Activated CD4-positive, alpha-beta T cell treated with anti-CD3 and anti-CD28 coated beads for 36 hours (primary cell): ENCODE measurements at places on chromosomes 3 and 15.

DNA sequence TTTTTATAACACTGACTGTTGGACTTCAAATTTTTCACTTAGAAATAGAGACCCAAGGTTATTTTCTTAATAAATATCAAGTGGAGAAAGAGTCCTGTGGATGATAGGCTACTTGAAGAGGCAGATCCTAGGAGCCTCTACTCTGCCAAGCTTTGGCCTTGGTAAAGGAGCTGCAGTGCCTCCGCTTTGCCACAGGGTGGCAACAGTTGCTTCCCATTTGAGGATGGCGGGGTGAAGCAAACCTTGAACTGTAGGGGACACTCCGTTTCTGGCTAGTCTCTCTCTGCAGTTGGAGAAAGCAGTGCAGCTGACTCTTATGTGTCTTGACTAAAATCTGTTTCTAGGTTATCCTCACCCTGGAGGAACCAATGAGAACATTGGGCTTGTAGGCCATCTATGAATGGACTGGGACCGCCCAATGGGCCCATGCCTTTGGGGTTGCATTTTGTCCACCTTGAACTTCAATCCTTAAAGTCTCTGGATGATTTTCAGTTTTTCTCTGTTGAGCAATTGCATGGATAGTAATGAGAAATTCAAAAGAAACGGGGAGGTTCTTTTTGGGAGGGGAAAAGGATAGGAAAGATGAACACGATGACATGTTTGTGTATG lies 9.8 kb downstream of the SCG5 start:
- no peaks in the 10 kb centered on the region for H3K27me3 ChIP-seq

GRCh38 chr15:39115379-39116057 lies 465.4 kb upstream of the THBS1 start:
- H3K27ac ChIP-seq: no peak overlapping the region
- peaks cover 1% of the 10 kb centered on the region for H3K36me3 ChIP-seq
- DNase-seq: no peak
- peaks cover 7% of the 10 kb centered on the region for H3K27me3 ChIP-seq
- H3K4me1 ChIP-seq: no peaks in the 10 kb centered on the region

DNA sequence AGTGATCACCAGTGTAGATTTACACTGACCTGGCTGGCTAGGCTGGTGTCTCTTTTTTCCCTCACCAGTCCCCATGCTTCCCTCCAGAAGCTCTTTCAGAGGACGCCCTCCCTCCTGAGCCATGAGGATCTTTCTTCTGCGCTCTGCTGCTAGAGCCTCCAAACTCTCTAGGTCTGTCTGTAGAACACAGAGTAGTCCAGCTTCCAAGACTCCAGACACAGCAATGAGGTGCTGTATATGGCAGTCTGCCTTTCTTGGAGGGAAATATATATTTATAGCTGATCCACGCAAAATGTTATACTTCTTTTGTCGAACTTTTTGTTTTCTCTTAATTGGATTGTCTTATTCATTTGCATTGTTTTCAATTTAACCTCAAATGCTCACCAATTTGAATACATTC lies 1121.8 kb downstream of the ROBO2 start:
- H3K4me3 ChIP-seq: no peak overlapping the region
- no peak overlapping the region for H3K27ac ChIP-seq
- no peaks in the 10 kb centered on the region for H3K4me1 ChIP-seq
- no peak for DNase-seq
- no peaks in the 10 kb centered on the region for H3K27me3 ChIP-seq

- H3K36me3 ChIP-seq: no peaks in the 10 kb centered on the region
- DNase-seq: no peak
- H3K4me1 ChIP-seq: no peaks in the 10 kb centered on the region
- peaks cover 8% of the 10 kb centered on the region for H3K27me3 ChIP-seq
- no peak overlapping the region for H3K4me3 ChIP-seq
These were observed 173.5 kb downstream of the ABHD5 start for GRCh38 chr3:43863966-43864933.

- H3K4me1 ChIP-seq: peaks cover 2% of the 10 kb centered on the region
- no peak overlapping the region for H3K4me3 ChIP-seq
- H3K36me3 ChIP-seq: peaks cover 45% of the 10 kb centered on the region
- no peak for DNase-seq
- no peak overlapping the region for H3K27ac ChIP-seq
These were observed 28.8 kb downstream of the WHAMM start for GRCh38 chr15:82838096-82838735.

DNA sequence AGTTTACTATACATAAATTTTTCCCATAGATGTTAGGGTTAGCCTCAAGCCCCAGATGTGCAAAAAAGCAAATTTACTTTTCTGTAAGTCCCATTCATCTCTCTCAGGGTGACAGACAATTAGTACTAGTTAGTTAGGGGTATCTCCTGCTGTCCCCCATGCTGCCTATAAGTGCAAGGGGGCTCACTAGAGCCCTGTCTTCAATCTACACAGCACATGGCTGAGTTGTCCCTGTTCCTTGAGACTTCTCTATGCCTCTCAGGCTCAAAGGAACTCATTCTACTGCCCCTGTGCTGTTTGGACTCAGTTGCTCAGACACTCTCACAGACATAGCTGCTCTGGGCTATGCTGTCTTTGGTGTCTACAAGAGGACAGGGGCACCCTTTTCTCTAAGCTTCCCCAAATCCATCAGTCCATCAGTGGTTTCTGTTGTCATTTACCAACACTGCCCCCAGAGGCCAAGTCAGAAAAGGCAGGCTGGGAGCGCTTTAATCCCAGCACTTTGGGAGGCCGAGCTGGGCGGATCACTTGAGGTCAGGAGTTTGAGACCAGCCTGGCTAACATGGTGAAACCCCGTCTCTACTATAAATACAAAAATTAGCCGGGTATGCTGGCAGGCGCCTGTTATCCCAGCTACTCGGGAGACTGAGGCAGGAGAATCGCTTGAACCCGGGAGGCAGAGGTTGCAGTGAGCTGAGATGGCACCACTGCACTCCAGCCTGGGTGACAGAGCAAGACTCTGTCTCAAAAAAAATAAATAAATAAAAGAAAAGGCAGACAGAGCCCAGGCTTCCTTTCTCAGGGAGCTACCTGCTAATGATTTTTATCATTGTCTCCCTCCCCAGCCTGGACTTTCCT lies 31.4 kb upstream of the PRTG start:
- H3K36me3 ChIP-seq: no peaks in the 10 kb centered on the region
- H3K27me3 ChIP-seq: peaks cover 10% of the 10 kb centered on the region
- H3K27ac ChIP-seq: no peak overlapping the region
- no peaks in the 10 kb centered on the region for H3K4me1 ChIP-seq
- no peak overlapping the region for H3K4me3 ChIP-seq

DNA sequence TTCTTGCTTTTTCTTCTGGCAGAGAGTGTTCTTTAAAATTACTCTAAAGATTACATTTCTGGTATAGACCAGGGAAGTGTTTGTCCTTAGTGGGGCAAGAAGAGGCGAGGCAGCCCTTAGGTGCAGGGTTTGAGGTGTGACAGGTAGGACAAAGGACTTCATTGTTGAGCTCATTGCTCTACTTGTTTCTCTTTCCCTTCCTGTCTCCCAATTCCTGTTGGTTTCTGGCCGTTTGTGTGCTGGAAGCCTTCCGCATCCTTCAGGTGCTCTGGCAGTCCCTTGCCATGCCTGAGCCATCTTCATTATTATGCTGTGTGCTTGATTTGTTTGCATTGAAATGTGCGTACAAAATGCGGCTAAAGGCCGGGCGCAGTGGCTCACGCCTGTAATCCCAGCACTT lies 85.1 kb downstream of the CCK start:
- H3K4me1 ChIP-seq: peaks cover 9% of the 10 kb centered on the region
- DNase-seq: no peak
- peaks cover 8% of the 10 kb centered on the region for H3K36me3 ChIP-seq
- no peak overlapping the region for H3K4me3 ChIP-seq
- H3K27me3 ChIP-seq: no peaks in the 10 kb centered on the region

- no peaks in the 10 kb centered on the region for H3K27me3 ChIP-seq
- DNase-seq: no peak
- H3K36me3 ChIP-seq: no peaks in the 10 kb centered on the region
- no peak overlapping the region for H3K4me3 ChIP-seq
- no peak overlapping the region for H3K27ac ChIP-seq
These were observed 1016.6 kb upstream of the CADM2 start for GRCh38 chr3:83941990-83942745.

- H3K4me3 ChIP-seq: peak overlapping the region; percentile 92
- no peaks in the 10 kb centered on the region for H3K27me3 ChIP-seq
- H3K36me3 ChIP-seq: peaks cover 5% of the 10 kb centered on the region
These were observed 412 bp downstream of the SLC41A3 start for GRCh38 chr3:126083511-126083912.

DNA sequence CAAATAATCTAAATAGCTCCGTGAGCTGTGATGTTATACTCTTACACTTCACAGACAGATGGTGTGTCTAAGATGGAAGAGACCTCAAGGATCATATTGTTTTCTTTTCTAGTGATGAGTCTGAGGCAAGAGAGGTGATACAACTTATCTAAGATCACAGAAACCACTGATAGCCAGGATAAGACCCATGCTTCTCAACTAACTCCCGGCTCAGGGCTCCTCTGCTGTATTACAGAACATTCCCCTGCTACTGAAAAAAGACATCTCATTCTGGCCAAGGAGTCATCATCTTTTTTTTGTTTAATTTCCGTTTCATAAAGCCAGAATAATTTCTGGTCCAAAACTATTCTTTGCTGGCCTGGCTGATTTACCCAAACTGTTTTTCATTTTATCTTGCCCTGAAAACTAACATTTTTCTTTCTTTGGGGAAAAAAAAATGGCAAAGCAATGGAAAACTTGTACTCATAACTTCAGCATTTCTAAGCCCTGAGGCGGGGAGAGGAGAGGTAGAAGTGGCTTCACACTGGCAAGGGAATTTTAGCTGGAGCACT lies 46.9 kb upstream of the GAP43 start:
- peaks cover 11% of the 10 kb centered on the region for H3K27me3 ChIP-seq
- no peaks in the 10 kb centered on the region for H3K36me3 ChIP-seq
- no peak overlapping the region for H3K4me3 ChIP-seq
- no peak for DNase-seq
- H3K27ac ChIP-seq: no peak overlapping the region

DNA sequence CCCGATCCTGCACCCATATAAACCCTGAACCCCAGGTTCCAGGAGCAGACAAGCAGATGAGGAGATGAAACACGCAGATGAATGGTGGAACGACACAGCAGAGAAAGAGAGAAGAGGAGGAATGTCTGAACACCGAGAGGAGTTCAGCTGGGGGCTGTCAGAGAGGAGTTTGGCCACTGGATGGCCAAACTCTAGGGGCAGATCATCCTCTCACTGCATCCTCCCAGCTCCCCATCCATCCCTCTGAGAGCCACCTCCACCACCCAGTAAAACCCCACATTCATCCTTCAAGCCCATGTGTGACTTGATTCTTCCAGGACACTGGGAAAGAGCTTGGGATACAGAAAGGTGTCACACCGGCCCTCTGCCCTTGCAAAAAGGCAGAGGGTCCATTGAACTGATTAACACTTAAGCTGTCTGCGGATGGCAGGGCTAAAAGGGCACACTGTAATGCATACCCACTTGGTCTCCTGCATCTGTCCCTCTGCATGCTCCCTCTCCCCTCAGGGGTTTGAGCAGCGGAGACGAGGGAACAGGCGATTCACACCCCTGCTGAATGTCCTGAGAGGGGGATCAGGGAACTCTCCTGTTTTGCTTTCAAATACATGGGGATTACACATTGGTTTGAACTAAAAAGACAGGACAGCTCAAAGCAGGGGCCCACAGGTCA lies 53.8 kb downstream of the TMED3 start:
- no peaks in the 10 kb centered on the region for H3K27me3 ChIP-seq
- H3K27ac ChIP-seq: no peak overlapping the region
- DNase-seq: no peak
- H3K4me1 ChIP-seq: no peaks in the 10 kb centered on the region
- H3K36me3 ChIP-seq: peaks cover 7% of the 10 kb centered on the region
- H3K4me3 ChIP-seq: no peak overlapping the region

- DNase-seq: no peak
- H3K36me3 ChIP-seq: no peaks in the 10 kb centered on the region
- H3K4me1 ChIP-seq: no peaks in the 10 kb centered on the region
- no peak overlapping the region for H3K27ac ChIP-seq
- H3K27me3 ChIP-seq: no peaks in the 10 kb centered on the region
These were observed 595.8 kb downstream of the NLGN1 start for GRCh38 chr3:173993299-173993698.

- no peak overlapping the region for H3K4me3 ChIP-seq
- peaks cover 16% of the 10 kb centered on the region for H3K4me1 ChIP-seq
These were observed 287.6 kb upstream of the TBL1XR1 start for GRCh38 chr3:177484926-177485325.

- H3K4me1 ChIP-seq: no peaks in the 10 kb centered on the region
- no peaks in the 10 kb centered on the region for H3K27me3 ChIP-seq
- H3K36me3 ChIP-seq: peaks cover 4% of the 10 kb centered on the region
- no peak overlapping the region for H3K27ac ChIP-seq
These were observed 1087.1 kb upstream of the ALCAM start for GRCh38 chr3:104279617-104280016.
